ENCODE measurements at places on chromosomes 3 and 15. TPM values are rescaled to one million over a fixed set of nuclear protein-coding genes. Genes with fewer than 3 reads are reported as not detected.

The GASK1A gene
- total RNA-seq: 0.18 TPM

The TFDP2 gene
- total RNA-seq: 23.7 TPM

The MUSTN1 gene
- not detected for total RNA-seq

The ZDHHC19 gene
- not detected for total RNA-seq

The OR5K2 gene
- not detected for total RNA-seq

The BCL6 gene
- total RNA-seq: 22.6 TPM

The BCHE gene
- total RNA-seq: 1.6 TPM

The SLC28A2 gene
- not detected for total RNA-seq

The SEMA3B gene
- total RNA-seq: 4.3 TPM

The LYZL4 gene
- total RNA-seq: not detected

The ITGA11 gene
- total RNA-seq: 2.5 TPM

The CASR gene
- total RNA-seq: not detected

The SPINK8 gene
- total RNA-seq: not detected

The TNFAIP8L3 gene
- total RNA-seq: 0.83 TPM

The CHRNA7 gene
- not detected for total RNA-seq

The IL12A gene
- 0.90 TPM for total RNA-seq

The KNL1 gene
- total RNA-seq: 32.5 TPM

The SNRPN gene
- total RNA-seq: 185 TPM

The RASSF1 gene
- 17.4 TPM for total RNA-seq

The WWTR1 gene
- total RNA-seq: 30.3 TPM

The GOLGA6L7 gene
- total RNA-seq: not detected

The HHATL gene
- not detected for total RNA-seq

The GRM2 gene
- total RNA-seq: under 0.01 TPM

The NRROS gene
- total RNA-seq: not detected

The TRH gene
- not detected for total RNA-seq

The QRICH1 gene
- 62.7 TPM for total RNA-seq

The CCR8 gene
- total RNA-seq: not detected

The PYGO1 gene
- 10.0 TPM for total RNA-seq

The ARNT2 gene
- 14.7 TPM for total RNA-seq

The CNBP gene
- 266 TPM for total RNA-seq

The PPARG gene
- 21.9 TPM for total RNA-seq

The TUSC7 gene
- not detected for total RNA-seq

The TIMP4 gene
- 0.56 TPM for total RNA-seq

The MBD4 gene
- total RNA-seq: 22.2 TPM

The RBP2 gene
- not detected for total RNA-seq

The SLC9C1 gene
- not detected for total RNA-seq

The SV2B gene
- not detected for total RNA-seq

The RAB11A gene
- total RNA-seq: 376 TPM

The GOLGA8N gene
- total RNA-seq: 0.83 TPM

The AQP9 gene
- not detected for total RNA-seq

The EPHA3 gene
- total RNA-seq: 0.18 TPM

The CACNA1D gene
- total RNA-seq: under 0.01 TPM

The GRAMD2A gene
- total RNA-seq: under 0.01 TPM

The FGF12 gene
- not detected for total RNA-seq

The CLDN18 gene
- not detected for total RNA-seq

The ZNF80 gene
- total RNA-seq: not detected

The FAM219B gene
- total RNA-seq: 24.9 TPM

The MESP2 gene
- 0.28 TPM for total RNA-seq

The KLHL40 gene
- not detected for total RNA-seq

The TLR9 gene
- total RNA-seq: not detected

The ICE2 gene
- 21.1 TPM for total RNA-seq

The KCNMB3 gene
- total RNA-seq: 0.72 TPM

The SEMA4B gene
- total RNA-seq: 6.9 TPM

The ALPK3 gene
- under 0.01 TPM for total RNA-seq

The ANKUB1 gene
- total RNA-seq: not detected

The AP3B2 gene
- not detected for total RNA-seq

The EFHB gene
- total RNA-seq: under 0.01 TPM

The PXYLP1 gene
- 13.3 TPM for total RNA-seq

The TM6SF1 gene
- total RNA-seq: 1.6 TPM

The CHRM5 gene
- under 0.01 TPM for total RNA-seq
